ENCODE measurements at places on chromosomes 5 and 9. TPM values are rescaled to one million over a fixed set of nuclear protein-coding genes. Genes with fewer than 3 reads are reported as not detected.

The HMCN2 gene
- total RNA-seq: 12.4 TPM

The GRM6 gene
- 0.05 TPM for total RNA-seq

The POLR3G gene
- total RNA-seq: 63.6 TPM

The TARS1 gene
- total RNA-seq: 256 TPM

The IL4 gene
- total RNA-seq: not detected

The SLCO6A1 gene
- 0.42 TPM for total RNA-seq

The SLC46A2 gene
- total RNA-seq: 0.07 TPM

The SMIM15 gene
- 41.9 TPM for total RNA-seq

The ADGRD2 gene
- total RNA-seq: 1.6 TPM

The SLU7 gene
- total RNA-seq: 28.7 TPM

The TRIM7 gene
- total RNA-seq: 1.4 TPM

The RAD17 gene
- total RNA-seq: 32.6 TPM

The RNF183 gene
- total RNA-seq: 0.17 TPM

The ZDHHC11B gene
- 3.1 TPM for total RNA-seq

The PCDHB9 gene
- total RNA-seq: 2.3 TPM

The GPR151 gene
- not detected for total RNA-seq

The FGFR4 gene
- 111 TPM for total RNA-seq

The ARSI gene
- 5.9 TPM for total RNA-seq

The GABRA6 gene
- not detected for total RNA-seq

The DIPK1B gene
- total RNA-seq: 48.9 TPM

The PTGS1 gene
- 1.0 TPM for total RNA-seq

The FGF18 gene
- total RNA-seq: 1.4 TPM

The GFI1B gene
- total RNA-seq: 0.41 TPM

The ARHGEF39 gene
- 26.6 TPM for total RNA-seq

The ANKRD18B gene
- 11.0 TPM for total RNA-seq

The IL3 gene
- not detected for total RNA-seq

The SLC25A2 gene
- 0.24 TPM for total RNA-seq

The SPATA31E1 gene
- 0.05 TPM for total RNA-seq

The FOXD4L6 gene
- not detected for total RNA-seq

Measured in WTC11 (cell line).